Stimulated activated CD8-positive, alpha-beta memory T cell treated with anti-CD3 and anti-CD28 coated beads, Interleukin-7, amount 100 ng/mL, for 1 hour (primary cell): ENCODE measurements at places on chromosomes 4 and X.

DNA sequence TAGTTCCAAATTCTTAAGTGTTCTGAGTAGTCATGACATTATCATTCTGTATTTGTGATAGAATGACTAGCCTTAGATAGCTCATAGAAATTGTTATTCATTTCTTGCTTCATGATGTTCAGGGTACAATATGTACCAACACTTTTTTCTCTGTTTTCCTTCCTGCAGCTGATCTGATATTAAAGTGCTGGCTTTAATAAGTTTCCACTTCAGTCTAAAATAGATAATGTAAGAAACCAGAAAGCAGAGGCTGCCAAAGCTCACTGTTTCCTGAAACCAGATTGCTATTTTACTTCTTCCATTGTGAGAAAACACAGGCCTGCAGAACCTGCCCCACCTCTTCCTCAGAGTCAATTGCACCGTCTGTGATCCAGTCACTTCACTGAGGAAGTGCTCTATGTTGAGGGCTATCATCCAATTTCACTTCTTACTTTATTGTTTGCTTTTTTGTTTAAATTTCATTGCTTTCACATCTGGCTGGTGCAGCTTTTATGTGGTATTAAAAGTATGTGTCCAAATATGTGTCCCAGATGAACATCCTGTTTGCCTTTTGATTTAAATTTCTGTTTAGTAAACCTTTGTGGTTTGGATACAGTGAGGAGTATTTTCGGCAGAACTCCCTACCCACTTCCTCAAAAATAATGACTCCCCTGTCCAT is 652.1 kb downstream of the ANKRD50 start:
- no peak for DNase-seq

DNA sequence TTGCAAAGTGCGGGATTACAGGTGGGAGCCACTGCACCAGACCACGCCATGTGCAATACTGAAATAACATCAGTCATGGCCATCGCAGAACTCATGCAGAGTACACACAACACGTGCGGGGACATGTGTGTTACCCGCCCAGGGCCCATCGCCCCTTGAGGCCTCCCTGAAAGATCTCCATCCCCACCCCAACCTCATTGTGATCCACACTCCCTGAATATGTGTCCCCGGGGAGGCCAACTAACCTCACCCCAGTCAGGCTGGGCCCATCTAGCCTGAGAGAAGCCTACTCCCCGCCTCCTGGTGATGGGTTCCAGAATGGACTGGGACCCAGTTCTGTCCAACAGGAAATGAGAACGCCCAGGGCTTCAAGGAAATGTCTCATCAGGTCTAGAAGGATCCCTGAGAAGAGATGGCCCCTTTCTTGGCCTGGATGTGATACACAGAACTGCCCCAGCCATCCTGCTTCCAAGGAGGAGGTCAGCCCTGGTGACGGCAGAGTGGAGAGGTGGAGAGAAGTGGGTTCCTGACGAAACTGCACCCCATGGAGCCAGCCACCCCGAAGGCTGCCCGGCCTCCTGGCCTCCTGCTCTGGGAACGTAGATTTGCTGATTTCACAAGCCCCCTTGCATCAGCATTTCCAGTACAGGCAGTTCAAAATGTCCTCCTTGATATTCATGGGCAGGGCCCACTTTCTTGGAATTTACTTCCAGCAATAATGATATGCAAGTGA is 22.5 kb upstream of the CLDN24 start:
- no peak for DNase-seq

- DNase-seq: no peak
Observed at GRCh38 chr4:94350095-94350494, 7.5 kb upstream of the HPGDS start.

GRCh38 chr4:141391293-141391692 is 170.6 kb downstream of the ZNF330 start:
- DNase-seq: no peak

GRCh38 chr4:136320465-136320813 is 1211.9 kb downstream of the PCDH18 start:
- DNase-seq: no peak

DNA sequence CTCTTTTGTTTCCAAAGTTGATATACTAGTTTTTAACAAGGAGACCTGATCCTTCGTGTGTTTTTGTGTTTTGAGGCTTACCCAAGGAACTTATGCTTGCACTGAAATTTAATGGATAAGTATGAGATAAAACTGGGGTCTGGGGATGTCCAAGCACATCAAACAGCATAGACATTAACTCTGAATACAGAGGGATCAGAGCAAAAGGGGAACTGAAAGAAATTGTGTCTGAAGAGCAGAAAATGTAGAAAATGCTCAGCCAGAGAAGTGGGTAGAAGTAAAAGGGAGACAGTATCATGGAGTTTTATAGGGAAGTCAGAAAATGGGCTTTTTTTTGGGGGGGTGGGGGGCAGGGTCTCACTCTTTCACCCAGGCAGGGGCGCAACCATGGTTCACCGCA is 695.4 kb downstream of the ARAP2 start:
- no peak for DNase-seq

- no peak for DNase-seq
Observed at GRCh38 chr4:82491251-82491960, 61.0 kb downstream of the ENOPH1 start.

- DNase-seq: no peak
Observed at GRCh38 chr4:183563874-183564273, 59.0 kb downstream of the ING2 start.

- no peak for DNase-seq
Observed at GRCh38 chr4:40046311-40046980, 10.2 kb upstream of the N4BP2 start.

DNA sequence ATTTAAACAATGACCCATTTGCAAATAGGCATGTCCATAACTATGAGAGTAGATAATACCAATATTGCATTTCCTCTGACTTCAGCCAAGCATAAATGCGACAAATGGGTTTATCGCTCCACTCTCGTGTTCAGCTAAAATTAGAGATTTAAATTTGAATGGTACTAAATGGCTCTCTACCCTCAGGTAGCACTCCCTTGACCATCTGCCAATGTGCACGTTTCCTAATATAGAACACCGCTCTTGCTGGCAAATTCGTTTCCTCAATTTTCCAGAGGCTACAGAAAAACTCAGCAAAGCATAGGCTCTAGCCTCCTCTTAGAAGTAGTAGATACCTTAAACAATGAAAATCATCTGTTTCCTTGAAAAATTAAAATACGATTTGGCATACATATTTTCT is 251.6 kb downstream of the ADGRA3 start:
- DNase-seq: no peak

- DNase-seq: no peak
Observed at GRCh38 chr4:4727536-4727935, 131.9 kb upstream of the MSX1 start.

DNA sequence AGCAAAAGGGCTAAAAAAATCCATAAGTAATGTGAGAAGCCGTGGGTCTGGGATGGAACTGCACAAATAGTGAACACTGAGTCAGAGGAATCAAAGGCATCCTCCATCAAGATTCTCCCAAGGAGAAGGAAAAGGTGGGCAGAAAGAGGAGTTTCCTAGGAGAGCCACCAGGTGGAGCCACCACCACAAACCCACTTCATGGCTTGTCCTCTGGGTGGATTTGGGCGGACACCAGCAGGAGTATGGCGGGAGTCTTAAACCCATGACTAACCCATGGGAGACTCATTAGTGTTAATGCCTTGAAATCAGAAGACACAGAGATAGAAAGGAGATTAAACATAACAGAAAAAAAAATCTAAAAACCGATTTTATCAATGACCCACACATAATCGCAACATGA is 147.7 kb downstream of the SH3KBP1 start:
- no peak for DNase-seq

DNA sequence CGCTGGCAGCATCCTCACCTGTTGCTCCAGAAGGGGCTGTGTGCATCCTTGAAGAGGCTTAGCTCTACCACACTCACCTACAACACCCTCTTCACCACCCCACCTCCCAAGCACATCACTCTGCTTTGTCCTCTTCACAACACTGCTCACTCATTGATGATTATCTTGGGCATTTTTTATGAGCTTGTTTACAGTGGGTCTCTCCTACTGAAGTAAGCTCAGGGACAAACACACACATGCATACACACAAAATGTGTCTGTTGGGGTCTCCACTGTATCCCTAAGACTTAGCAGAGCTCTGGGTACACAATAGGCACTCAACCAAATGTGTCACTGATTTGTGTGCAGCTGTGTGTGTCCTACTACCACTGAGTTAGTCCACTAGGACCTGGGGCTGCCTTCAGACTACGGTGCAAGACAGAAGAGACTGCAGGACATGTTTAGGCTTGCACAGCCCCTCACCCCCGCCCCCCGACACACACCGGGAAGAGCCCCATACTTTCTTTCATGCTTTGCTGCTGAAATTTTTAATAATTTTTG is 1.3 kb upstream of the GABRE start:
- DNase-seq: no peak

- no peak for DNase-seq
Observed at GRCh38 chr4:69668680-69669079, 15.6 kb upstream of the UGT2A1 start.

DNA sequence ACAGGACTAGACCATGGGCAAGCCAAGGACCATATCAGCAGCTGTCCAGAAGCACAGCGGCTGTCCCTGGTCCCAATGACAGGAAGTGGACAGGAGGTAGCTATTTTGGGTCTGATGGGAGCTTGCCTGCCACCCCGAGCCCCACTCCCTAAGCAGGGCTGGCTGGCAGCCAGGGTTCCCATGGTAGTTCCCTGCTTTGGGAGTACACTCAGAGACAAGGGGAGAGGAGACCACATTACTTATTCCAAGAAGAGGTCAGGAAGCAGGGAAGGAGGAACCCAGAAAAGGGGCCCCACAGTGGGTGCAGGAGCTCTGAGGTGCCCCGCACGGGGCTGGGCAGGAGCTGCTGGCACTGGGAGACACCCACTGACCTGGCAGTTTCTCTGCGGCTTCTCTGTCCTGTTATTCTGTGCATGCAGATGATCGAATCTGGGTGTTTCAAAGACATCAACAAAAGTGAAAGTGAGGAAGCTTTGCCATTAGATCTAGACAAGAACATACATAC is 36.3 kb downstream of the HTT-AS start:
- no peak for DNase-seq

DNA sequence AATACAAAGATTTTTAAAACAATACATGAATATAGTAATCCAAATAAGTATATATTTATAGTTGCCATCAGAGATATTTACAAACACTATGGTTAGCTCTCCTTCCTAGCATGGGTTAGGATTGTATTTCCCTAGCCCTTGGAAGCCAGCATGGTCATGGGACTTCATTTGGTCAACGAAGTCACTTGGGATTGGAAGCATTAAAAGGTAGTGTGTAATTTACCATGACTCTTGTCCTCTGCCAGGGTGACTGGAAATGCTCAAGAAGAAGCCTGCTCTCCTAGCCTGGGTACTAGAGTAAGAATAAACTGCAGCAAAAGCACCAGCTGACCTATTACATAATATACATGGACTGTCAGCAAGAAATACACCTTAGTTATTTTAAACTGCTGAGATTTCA is 102.9 kb downstream of the COL25A1 start:
- no peak for DNase-seq

- DNase-seq: no peak
Observed at GRCh38 chr4:147864607-147865006, 132.7 kb downstream of the ARHGAP10 start.

- DNase-seq: no peak
Observed at GRCh38 chrX:17608888-17609287, 128.4 kb upstream of the SCML1 start.

- no peak for DNase-seq
Observed at GRCh38 chrX:131901546-131901945, 121.6 kb upstream of the STK26 start.

GRCh38 chrX:41308884-41309647 is 24.9 kb upstream of the DDX3X start:
- no peak for DNase-seq

DNA sequence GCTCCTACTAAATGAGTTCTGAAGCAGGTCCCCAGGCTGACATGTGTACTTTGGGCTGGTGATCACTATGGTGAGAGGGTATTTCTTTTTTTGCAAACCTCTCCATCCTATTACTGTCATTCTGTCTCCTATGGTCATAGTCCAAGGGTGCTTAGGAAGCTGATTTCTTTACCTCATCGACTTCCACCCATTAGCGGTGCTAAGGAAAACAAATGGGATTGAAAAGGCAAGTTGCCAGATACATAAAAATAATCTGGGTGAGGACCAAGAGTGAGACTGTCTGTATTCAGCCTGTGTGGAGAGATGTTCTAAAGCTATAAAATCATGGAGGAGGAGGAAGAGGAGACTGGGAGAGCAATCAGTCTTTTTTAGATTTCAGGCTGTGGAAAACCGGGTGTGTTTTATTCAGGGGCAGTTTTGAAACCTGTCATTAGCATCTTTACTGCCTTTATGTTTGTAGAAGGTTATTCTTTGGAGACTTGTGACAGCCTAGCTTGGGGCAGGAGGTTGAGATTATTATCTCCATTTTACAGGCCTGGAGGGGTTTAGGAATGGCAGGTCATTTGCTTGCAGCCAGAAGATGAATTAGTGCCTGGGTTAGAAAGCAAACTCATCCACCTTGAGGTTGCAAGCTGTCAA is 1.9 kb downstream of the TMEM164 start:
- DNase-seq: no peak

GRCh38 chrX:36856849-36857248 is 151.3 kb upstream of the FAM47C start:
- DNase-seq: no peak

DNA sequence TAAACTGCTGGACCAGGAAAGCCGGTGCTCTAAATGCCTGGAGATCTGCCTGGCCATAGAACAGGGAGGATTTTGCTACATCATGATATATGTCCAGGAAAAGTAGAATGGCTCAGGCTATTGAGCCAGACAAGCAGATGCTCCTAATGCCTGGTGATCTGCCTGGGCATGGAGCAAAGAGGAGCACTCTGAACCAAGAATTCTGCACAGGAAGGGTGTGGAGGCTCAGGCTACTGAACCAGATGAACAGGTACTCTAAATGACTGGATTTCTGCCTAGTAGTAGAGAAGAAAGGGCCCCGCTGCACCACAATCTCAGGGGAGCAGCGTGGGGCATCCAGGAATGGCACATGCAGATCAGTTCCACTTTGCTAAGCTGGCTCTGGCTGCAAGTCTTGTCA is 607.9 kb downstream of the ANKRD50 start:
- no peak for DNase-seq

GRCh38 chr4:123731035-123731434 is 334.4 kb downstream of the SPRY1 start:
- no peak for DNase-seq

DNA sequence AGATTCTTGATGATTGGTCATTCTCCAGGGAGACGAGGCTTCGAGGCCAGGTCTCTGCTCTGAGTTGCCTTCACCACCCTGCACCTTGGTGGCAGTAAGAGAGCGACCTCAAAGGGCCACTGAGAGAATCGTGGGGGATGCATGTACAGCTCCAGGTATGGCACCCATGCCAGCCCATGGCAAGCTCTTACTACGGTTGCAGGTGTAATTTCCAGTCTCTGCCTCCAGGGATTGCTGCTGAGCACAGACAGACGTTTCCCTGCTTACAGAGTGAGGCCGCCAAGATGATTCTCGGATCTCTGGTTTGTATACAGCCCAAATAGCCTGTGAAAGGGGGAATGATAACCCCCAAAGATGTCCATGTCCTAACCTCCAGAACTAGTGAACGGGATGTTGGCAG is 16.3 kb upstream of the DRD5 start:
- no peak for DNase-seq
